ENCODE measurements at places on chromosomes 1 and 21. TPM values are rescaled to one million over a fixed set of nuclear protein-coding genes. Genes with fewer than 3 reads are reported as not detected.
A peak's percentile ranks its signal among the peaks of the same experiment; 100 is the strongest.

DNA sequence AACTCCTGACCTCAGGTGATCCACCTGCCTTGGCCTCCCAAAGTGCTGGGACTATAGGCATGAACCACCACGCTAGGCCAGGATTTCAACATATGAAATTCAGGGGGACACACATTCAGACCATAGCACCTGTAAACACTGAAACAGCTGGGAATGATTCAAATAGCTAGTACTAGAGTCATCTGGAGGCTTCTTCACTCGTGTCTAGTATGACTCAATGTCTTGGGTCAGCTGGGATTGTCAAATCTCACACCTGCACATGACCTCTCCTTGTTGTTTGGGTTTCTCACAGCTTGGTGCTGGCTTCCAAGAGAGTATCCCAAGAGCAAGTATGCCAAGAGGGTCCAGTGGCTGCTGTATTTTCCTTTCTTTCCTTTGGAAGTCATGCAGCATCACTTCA, 75.1 kb downstream of the PGM1 start:
- no peak overlapping the region for H3K4me3 ChIP-seq
- H3K4me1 ChIP-seq = no peaks in the 10 kb centered on the region
- H3K36me3 ChIP-seq = no peaks in the 10 kb centered on the region
- H3K27ac ChIP-seq = no peak overlapping the region

Gene LRRC3
- total RNA-seq = 0.24 TPM

DNA sequence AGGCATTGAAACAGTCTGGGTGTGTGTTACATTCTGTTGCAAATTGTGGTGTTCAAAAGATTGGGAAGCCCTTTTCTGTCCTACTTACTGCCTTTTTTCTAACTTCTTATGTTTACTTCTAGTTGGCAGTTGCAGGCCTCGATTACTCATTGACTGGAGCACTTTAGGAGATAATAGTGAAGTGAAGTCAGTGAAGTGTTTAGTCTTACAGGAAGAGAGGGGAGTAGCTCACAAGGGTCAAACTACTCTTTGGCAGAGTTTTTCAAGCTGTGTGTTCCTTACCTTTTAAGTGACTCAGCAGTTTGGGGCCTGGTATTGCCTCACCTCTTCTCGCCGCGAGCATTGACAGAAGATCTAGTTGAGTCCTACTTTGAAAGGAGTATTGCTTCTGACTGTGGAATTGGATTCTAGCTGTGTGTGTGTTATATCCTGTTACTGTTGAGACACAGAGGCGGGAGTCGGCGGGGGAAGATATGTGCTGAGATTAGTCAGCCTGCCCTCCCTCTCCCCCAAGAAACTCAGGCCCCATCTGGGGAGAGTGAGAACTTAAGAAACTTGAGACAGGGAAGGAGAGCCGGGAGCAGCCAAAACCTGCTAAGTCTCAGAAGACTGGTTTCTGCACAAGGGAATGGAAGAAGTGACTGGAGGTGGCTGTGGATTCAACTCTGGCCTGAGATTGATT, 19.3 kb downstream of the AHCYL1 start:
- no peaks in the 10 kb centered on the region for H3K27me3 ChIP-seq
- no peaks in the 10 kb centered on the region for H3K36me3 ChIP-seq
- peak overlapping the region; percentile 69 for H3K4me3 ChIP-seq
- peak; percentile 82 for DNase-seq
- peaks cover 69% of the 10 kb centered on the region for H3K4me1 ChIP-seq
- H3K27ac ChIP-seq = peak overlapping the region; percentile 85

Gene APCS
- not detected for total RNA-seq

- no peaks in the 10 kb centered on the region for H3K27me3 ChIP-seq
- H3K4me3 ChIP-seq = no peak overlapping the region
- peaks cover 4% of the 10 kb centered on the region for H3K4me1 ChIP-seq
- DNase-seq = no peak
Observed at GRCh38 chr1:176195547-176195946, 11.5 kb downstream of the COP1 start.

- H3K36me3 ChIP-seq = no peaks in the 10 kb centered on the region
- H3K27ac ChIP-seq = no peak overlapping the region
- H3K4me1 ChIP-seq = no peaks in the 10 kb centered on the region
- H3K27me3 ChIP-seq = no peaks in the 10 kb centered on the region
- DNase-seq = no peak
Observed at GRCh38 chr1:115046751-115047150, 17.1 kb downstream of the TSHB start.

Gene LCE6A
- not detected for total RNA-seq

Gene TINAGL1
- 52.5 TPM for total RNA-seq

GRCh38 chr1:175127565-175127964, 59.9 kb downstream of the TNN start:
- no peak for DNase-seq
- H3K4me1 ChIP-seq = no peaks in the 10 kb centered on the region
- no peaks in the 10 kb centered on the region for H3K27me3 ChIP-seq
- no peak overlapping the region for H3K27ac ChIP-seq
- no peaks in the 10 kb centered on the region for H3K36me3 ChIP-seq
- H3K4me3 ChIP-seq = no peak overlapping the region

DNA sequence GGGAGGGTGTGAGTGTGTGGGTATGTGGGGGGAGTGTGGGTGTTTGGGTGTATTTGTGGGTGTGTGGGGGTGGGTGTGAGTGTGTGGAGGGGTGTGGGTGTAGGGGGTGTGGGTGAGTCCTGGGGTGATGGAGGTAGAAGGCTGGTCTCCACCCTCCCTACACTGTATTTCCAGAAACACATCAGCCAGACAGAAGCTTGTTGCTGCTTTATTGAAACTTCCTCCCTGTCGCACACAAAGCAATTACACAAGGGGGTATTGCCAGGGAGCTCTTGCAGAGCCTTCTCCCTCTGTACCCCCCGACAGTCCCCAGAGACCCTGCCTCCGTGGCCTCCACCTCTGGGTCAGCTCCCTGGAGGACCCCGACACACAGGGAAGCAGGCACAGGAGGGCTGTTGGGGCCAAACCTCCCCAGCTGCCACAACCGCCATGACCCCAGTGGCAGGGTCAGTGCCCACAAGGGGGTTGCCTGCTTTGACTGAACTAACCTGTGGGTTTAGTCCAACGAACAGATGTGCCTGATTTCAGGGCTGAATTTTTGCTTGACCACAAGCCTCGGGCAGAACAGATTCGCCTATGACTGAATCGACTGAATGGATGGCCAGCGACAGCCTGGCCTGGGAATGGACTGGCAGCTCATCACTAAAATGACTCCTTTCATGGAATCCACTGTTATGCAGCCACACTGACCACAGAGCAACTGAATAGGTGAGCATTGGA, 9.1 kb upstream of the MATN1 start:
- H3K4me3 ChIP-seq = no peak overlapping the region
- H3K4me1 ChIP-seq = no peaks in the 10 kb centered on the region
- H3K27me3 ChIP-seq = no peaks in the 10 kb centered on the region
- DNase-seq = no peak

- peaks cover 3% of the 10 kb centered on the region for H3K4me1 ChIP-seq
- H3K27ac ChIP-seq = no peak overlapping the region
- no peaks in the 10 kb centered on the region for H3K27me3 ChIP-seq
- no peaks in the 10 kb centered on the region for H3K36me3 ChIP-seq
- no peak overlapping the region for H3K4me3 ChIP-seq
- no peak for DNase-seq
Observed at GRCh38 chr1:232578651-232579195, 51.2 kb downstream of the SIPA1L2 start.
